Activated naive CD8-positive, alpha-beta T cell treated with anti-CD3 and anti-CD28 coated beads, Interleukin-2, amount 10 ng/mL, durations not matched to agents 7 days and 5 days (primary cell): ENCODE measurements at places on chromosomes 3 and 15. TPM values are rescaled to one million over a fixed set of nuclear protein-coding genes. Genes with fewer than 3 reads are reported as not detected.

DNA sequence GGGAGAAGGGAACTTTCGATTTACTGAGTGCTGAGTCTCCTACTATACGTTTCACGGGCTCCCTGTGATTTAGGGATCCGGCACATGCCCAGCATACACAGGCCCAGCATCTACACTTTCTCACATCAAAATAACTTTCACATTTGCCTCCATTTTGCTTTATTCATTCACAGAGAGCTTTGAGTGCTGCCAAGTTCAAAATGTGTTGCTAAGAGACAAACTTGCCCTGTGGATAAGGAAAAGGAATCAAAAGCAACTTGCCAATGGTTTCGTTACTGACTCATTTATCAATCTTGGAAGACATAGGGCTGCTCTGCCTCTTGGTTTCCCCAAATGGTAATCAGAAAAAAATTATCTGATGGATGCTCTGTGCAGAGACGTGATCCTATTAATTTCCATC, 86.3 kb upstream of the LRRN1 start:
- no peaks in the 10 kb centered on the region for H3K36me3 ChIP-seq
- no peak for DNase-seq
- H3K4me1 ChIP-seq: no peaks in the 10 kb centered on the region
- no peak overlapping the region for H3K27ac ChIP-seq

- H3K4me3 ChIP-seq: peak overlapping the region; percentile 80
- H3K27ac ChIP-seq: peak overlapping the region; percentile 100
- peaks cover 83% of the 10 kb centered on the region for H3K4me1 ChIP-seq
- peaks cover 37% of the 10 kb centered on the region for H3K36me3 ChIP-seq
- no peak for DNase-seq
- H3K27me3 ChIP-seq: no peaks in the 10 kb centered on the region
Observed at GRCh38 chr15:31353931-31354330, 27.3 kb downstream of the KLF13 start.

- H3K27me3 ChIP-seq: peaks cover 10% of the 10 kb centered on the region
- no peaks in the 10 kb centered on the region for H3K36me3 ChIP-seq
- no peak overlapping the region for H3K27ac ChIP-seq
- H3K4me3 ChIP-seq: no peak overlapping the region
Observed at GRCh38 chr15:57410373-57410772, 34.1 kb downstream of the CGNL1 start.

CD276 gene
- 0.71 TPM for total RNA-seq

DNA sequence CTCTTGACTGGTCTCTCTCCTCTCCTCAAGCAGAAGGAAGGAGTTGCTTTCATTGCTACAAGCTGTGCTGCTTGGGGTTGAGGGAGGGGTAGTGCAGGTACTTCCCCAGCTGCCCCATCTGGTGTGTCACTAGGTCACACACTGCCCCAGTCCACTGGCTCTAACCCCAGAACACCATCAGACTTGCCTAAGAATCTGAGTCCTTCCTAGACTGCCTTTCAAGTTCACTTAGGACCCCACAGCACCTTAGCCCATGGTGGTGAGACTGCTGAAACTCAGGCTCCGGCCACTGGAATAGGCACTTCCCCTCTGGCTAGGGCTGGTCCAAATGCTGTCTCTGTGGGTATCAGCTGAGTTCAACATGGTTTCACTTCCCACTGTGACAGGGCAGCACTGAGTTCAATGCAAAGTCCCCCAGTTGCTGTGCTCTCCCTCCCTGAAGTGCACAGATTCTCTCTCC, 279.7 kb upstream of the GOLGA6L4 start:
- no peaks in the 10 kb centered on the region for H3K36me3 ChIP-seq
- no peak overlapping the region for H3K4me3 ChIP-seq
- H3K27me3 ChIP-seq: peaks cover 4% of the 10 kb centered on the region
- H3K27ac ChIP-seq: no peak overlapping the region
- H3K4me1 ChIP-seq: no peaks in the 10 kb centered on the region
- DNase-seq: no peak

DNA sequence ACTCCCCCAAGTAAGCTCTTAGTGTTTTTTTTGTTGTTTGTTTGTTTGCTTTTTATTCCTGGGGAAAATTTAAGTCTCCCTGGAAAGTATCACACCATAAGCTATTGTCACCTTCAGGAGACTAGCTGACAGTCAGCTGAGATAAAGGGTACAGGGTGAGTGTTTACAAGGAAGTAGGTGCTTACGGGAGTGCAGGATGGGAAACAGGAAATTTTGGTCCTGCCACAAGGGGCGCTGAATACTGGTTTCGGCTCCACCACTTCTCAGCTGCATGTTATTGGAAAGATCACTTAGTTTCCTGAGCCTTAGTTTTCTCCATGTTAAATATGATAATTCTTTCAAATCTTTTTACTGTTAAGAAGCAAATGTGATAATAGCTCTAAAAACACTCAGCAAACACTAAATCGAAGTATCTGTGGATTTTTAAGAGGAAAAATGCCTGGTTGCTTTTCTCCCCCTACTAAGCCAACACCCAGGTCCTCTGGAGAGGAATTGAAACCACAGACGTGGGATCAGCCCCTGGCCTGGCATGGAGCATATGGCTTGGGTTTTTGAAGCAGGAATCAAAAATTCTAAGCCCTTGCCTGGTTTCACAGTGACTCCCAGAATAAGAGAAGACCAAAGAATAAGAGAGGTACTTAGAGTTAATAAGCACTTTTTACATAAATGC, 90.7 kb downstream of the SCN11A start:
- no peak overlapping the region for H3K4me3 ChIP-seq
- no peak overlapping the region for H3K27ac ChIP-seq
- no peaks in the 10 kb centered on the region for H3K27me3 ChIP-seq
- no peak for DNase-seq
- peaks cover 2% of the 10 kb centered on the region for H3K4me1 ChIP-seq

DNA sequence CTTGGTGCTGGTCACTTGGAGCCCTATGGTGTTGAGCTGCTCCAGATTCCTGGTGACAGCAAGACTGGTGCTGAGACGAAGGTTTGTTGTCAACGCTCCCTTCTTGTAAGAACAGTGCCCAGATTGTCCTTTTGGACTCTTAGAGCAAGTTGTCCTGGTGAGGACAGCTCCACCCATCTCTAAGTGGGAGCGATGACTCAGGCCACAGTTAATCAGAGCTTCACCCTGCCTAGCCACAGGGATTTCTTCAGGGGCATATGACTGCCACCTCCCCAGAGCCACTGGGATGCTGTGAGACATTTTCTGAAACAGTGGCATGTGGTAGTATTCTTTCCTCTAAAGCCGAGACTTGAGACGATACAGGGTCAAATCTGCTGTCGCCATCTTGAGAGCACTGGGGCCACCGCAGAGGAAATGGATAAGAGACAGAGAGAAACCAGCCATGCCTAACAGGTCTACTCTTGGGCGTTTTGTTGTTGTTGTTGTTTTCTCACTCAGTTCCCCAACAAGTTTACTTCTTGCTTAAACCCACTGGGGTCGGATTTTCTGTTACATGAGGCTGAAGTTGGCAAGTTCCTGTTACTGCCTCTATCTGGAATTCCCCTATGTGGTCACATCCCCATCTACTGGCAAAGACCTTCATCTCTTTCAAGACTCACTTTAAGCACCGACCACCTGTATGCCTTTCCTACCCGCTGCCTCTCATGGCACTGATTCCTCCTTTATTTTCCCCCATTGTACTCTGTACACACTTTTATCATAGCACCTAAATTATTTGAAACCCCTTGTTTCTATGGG, 16.0 kb upstream of the PCOLCE2 start:
- H3K27me3 ChIP-seq: peaks cover 34% of the 10 kb centered on the region
- H3K36me3 ChIP-seq: no peaks in the 10 kb centered on the region
- H3K4me1 ChIP-seq: no peaks in the 10 kb centered on the region
- no peak for DNase-seq

ARGFX gene
- not detected for total RNA-seq

- H3K27ac ChIP-seq: no peak overlapping the region
- H3K36me3 ChIP-seq: no peaks in the 10 kb centered on the region
- no peaks in the 10 kb centered on the region for H3K4me1 ChIP-seq
- no peak overlapping the region for H3K4me3 ChIP-seq
- H3K27me3 ChIP-seq: peaks cover 5% of the 10 kb centered on the region
- no peak for DNase-seq
Observed at GRCh38 chr3:10353160-10353559, 32.2 kb upstream of the SEC13 start.

- H3K36me3 ChIP-seq: no peaks in the 10 kb centered on the region
- no peaks in the 10 kb centered on the region for H3K4me1 ChIP-seq
- no peak for DNase-seq
- no peak overlapping the region for H3K27ac ChIP-seq
- no peak overlapping the region for H3K4me3 ChIP-seq
- H3K27me3 ChIP-seq: peaks cover 6% of the 10 kb centered on the region
Observed at GRCh38 chr3:133124511-133124910, 86.3 kb downstream of the TMEM108 start.

GRCh38 chr3:57512166-57512565, 32.0 kb downstream of the DNAH12 start:
- no peaks in the 10 kb centered on the region for H3K36me3 ChIP-seq
- H3K4me3 ChIP-seq: no peak overlapping the region
- H3K27ac ChIP-seq: no peak overlapping the region
- H3K4me1 ChIP-seq: no peaks in the 10 kb centered on the region

ITIH4 gene
- total RNA-seq: 29.2 TPM

MCCC1 gene
- 31.2 TPM for total RNA-seq

TMEM39A gene
- 29.8 TPM for total RNA-seq

- H3K36me3 ChIP-seq: no peaks in the 10 kb centered on the region
- H3K4me3 ChIP-seq: no peak overlapping the region
- H3K27ac ChIP-seq: no peak overlapping the region
- DNase-seq: no peak
- peaks cover 4% of the 10 kb centered on the region for H3K4me1 ChIP-seq
- no peaks in the 10 kb centered on the region for H3K27me3 ChIP-seq
Observed at GRCh38 chr3:60147249-60147950, 1097.6 kb upstream of the CFAP20DC start.

DNA sequence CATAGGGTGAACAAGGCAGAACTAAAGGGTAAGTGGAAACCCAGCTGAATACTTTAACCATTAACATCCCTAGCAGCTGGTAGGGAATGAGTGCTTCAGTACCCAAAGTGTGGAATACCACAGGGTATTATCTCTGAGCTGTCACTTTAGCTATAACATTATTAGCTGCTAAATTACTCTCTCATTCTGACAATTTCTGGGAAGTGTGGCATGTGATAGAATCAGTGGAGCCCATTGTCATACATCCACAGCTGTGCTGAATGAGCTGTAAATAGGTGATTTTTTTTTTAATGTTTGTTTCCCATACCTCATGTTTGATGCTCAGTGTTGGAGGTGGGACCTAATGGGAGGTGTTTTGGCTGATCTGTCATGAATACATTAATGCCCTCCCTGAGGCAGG, 894.3 kb downstream of the DIPK2A start:
- no peak for DNase-seq
- H3K27me3 ChIP-seq: no peaks in the 10 kb centered on the region
- H3K4me1 ChIP-seq: no peaks in the 10 kb centered on the region
- no peak overlapping the region for H3K27ac ChIP-seq

GRCh38 chr15:60548101-60548500, 69.2 kb upstream of the ICE2 start:
- peaks cover 17% of the 10 kb centered on the region for H3K36me3 ChIP-seq
- no peaks in the 10 kb centered on the region for H3K27me3 ChIP-seq
- peaks cover 84% of the 10 kb centered on the region for H3K4me1 ChIP-seq
- peak overlapping the region; percentile 82 for H3K4me3 ChIP-seq
- peak overlapping the region; percentile 98 for H3K27ac ChIP-seq

- no peak for DNase-seq
- H3K27me3 ChIP-seq: peaks cover 49% of the 10 kb centered on the region
- H3K27ac ChIP-seq: no peak overlapping the region
- no peaks in the 10 kb centered on the region for H3K36me3 ChIP-seq
- H3K4me3 ChIP-seq: no peak overlapping the region
Observed at GRCh38 chr3:57142411-57142723, 22.8 kb downstream of the IL17RD start.

GRCh38 chr3:21159543-21159906, 591.5 kb downstream of the ZNF385D start:
- no peaks in the 10 kb centered on the region for H3K27me3 ChIP-seq
- DNase-seq: no peak
- no peaks in the 10 kb centered on the region for H3K4me1 ChIP-seq

GRCh38 chr3:187293516-187294430, 2.2 kb upstream of the MASP1 start:
- no peak overlapping the region for H3K4me3 ChIP-seq
- peaks cover 1% of the 10 kb centered on the region for H3K4me1 ChIP-seq
- H3K27ac ChIP-seq: no peak overlapping the region
- H3K27me3 ChIP-seq: peaks cover 41% of the 10 kb centered on the region
- H3K36me3 ChIP-seq: no peaks in the 10 kb centered on the region
- no peak for DNase-seq

DNA sequence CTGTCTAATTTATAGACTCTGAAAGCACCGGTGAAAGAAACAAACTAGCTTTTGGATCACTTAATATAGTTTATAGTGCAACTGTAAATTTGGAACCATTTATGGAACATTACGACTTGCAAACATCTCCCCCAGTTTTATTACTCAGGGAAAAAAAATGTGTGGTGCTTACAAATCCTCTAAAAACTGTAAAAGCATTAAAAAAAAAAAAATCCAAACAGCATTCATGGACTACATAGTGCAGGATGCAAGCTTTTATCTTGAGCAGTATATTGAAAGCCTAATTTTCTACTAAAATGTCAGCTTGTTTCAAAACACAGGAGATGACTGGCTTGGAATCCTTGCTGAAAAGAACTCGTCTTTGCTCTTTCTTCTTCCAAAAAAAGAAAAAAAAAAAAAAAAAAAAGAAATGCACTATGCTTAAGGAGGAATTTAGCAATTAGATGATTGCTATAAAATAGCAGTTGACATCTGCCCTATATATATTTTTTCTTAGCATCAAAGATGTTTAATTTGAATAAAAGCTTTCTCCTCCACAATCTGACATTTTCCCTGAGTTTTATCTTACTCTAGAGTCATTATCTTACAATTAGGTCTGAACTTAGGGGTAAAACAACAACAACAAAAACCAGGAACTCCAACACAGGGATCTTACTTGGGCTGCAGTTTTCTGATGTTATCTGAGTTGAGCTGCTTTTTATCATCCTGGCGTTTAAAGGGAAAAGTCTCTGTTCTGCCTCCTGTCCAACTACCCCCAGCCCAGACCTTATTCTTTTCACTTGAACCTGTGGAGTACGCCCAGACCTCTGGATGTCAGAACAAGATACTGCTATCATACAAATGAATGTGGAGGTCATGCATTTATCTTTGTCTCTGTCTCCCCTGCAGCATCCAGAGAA, 62.6 kb upstream of the PDZRN3 start:
- DNase-seq: no peak
- H3K27me3 ChIP-seq: no peaks in the 10 kb centered on the region
- H3K4me3 ChIP-seq: no peak overlapping the region
- no peak overlapping the region for H3K27ac ChIP-seq
- H3K36me3 ChIP-seq: no peaks in the 10 kb centered on the region

- peaks cover 3% of the 10 kb centered on the region for H3K27me3 ChIP-seq
- H3K27ac ChIP-seq: no peak overlapping the region
- no peaks in the 10 kb centered on the region for H3K4me1 ChIP-seq
- no peak for DNase-seq
- no peak overlapping the region for H3K4me3 ChIP-seq
Observed at GRCh38 chr3:169345662-169346331, 317.7 kb downstream of the MECOM start.

DNA sequence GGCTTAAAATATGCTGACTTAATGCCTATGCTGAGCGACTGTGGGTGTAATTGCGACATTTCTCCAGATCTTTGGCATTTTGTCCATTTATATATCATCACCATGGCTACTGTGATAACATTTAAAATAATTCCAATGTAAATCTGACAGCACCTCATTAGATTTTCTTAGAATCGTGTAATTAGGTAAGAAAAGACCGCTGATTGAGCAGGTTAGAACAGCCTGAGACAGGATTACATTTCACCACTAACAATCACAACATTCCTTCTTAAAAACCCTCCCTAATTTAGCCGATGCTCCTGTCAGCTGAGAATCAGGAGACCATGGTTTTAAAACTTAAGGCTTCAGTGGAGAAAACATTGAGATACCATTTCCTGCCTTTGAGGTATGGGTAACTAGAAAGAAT, 455.3 kb upstream of the PDZRN3 start:
- no peak overlapping the region for H3K27ac ChIP-seq
- H3K4me1 ChIP-seq: no peaks in the 10 kb centered on the region
- no peak overlapping the region for H3K4me3 ChIP-seq
